Panc1 (cell line): ENCODE measurements at places on chromosomes 5 and 9. TPM values are rescaled to one million over a fixed set of nuclear protein-coding genes. Genes with fewer than 3 reads are reported as not detected.

Gene NREP
- total RNA-seq = 4.9 TPM

Gene FOXI1
- total RNA-seq = 0.44 TPM

Gene ATOSB
- total RNA-seq = 23.6 TPM

Gene SLC36A2
- not detected for total RNA-seq

Gene SHOC1
- 0.10 TPM for total RNA-seq

Gene PCDHGA6
- 0.59 TPM for total RNA-seq

Gene TLR4
- total RNA-seq = 0.33 TPM

Gene CTSV
- total RNA-seq = 27.1 TPM

Gene LHX6
- 0.62 TPM for total RNA-seq

Gene TCF7
- total RNA-seq = 24.0 TPM

Gene PFN3
- not detected for total RNA-seq

Gene RMI1
- 14.6 TPM for total RNA-seq

Gene EIF4E1B
- total RNA-seq = not detected

Gene APBA1
- total RNA-seq = 0.05 TPM

Gene TXN
- total RNA-seq = 197 TPM

Gene MSANTD3
- total RNA-seq = 58.7 TPM

Gene PCDHAC2
- 8.8 TPM for total RNA-seq

Gene ORM2
- total RNA-seq = 0.77 TPM

Gene ZNF608
- total RNA-seq = 37.5 TPM

Gene FABP6
- total RNA-seq = 0.31 TPM
